IgD-negative memory B cell (primary cell): ENCODE measurements at places on chromosomes 12 and 14. TPM values are rescaled to one million over a fixed set of nuclear protein-coding genes. Genes with fewer than 3 reads are reported as not detected.

TTC9 gene
- polyA plus RNA-seq: 9.2 TPM

CNTN1 gene
- polyA plus RNA-seq: not detected

IL26 gene
- polyA plus RNA-seq: not detected

SYCP3 gene
- polyA plus RNA-seq: 0.33 TPM

PPM1H gene
- polyA plus RNA-seq: not detected

SDS gene
- not detected for polyA plus RNA-seq

LPCAT3 gene
- polyA plus RNA-seq: 11.6 TPM

ASPG gene
- polyA plus RNA-seq: not detected

RERGL gene
- polyA plus RNA-seq: not detected

FGFR1OP2 gene
- 66.2 TPM for polyA plus RNA-seq

HOXC6 gene
- polyA plus RNA-seq: not detected

EIF2S1 gene
- 124 TPM for polyA plus RNA-seq

BCL7A gene
- polyA plus RNA-seq: 18.7 TPM

TAS2R50 gene
- not detected for polyA plus RNA-seq

CNPY2 gene
- polyA plus RNA-seq: 160 TPM

SDSL gene
- polyA plus RNA-seq: 0.43 TPM

POTEM gene
- not detected for polyA plus RNA-seq

LBHD2 gene
- not detected for polyA plus RNA-seq

RPL10L gene
- not detected for polyA plus RNA-seq

TEX52 gene
- polyA plus RNA-seq: not detected

SHMT2 gene
- 176 TPM for polyA plus RNA-seq

USP44 gene
- 5.5 TPM for polyA plus RNA-seq

ERGIC2 gene
- polyA plus RNA-seq: 61.7 TPM

SLC16A7 gene
- polyA plus RNA-seq: 13.8 TPM

NDUFA9 gene
- polyA plus RNA-seq: 120 TPM

TRHDE gene
- not detected for polyA plus RNA-seq

COA8 gene
- polyA plus RNA-seq: 67.9 TPM
